ENCODE measurements at places on chromosomes 4 and X.
A peak's percentile ranks its signal among the peaks of the same experiment; 100 is the strongest.

DNA sequence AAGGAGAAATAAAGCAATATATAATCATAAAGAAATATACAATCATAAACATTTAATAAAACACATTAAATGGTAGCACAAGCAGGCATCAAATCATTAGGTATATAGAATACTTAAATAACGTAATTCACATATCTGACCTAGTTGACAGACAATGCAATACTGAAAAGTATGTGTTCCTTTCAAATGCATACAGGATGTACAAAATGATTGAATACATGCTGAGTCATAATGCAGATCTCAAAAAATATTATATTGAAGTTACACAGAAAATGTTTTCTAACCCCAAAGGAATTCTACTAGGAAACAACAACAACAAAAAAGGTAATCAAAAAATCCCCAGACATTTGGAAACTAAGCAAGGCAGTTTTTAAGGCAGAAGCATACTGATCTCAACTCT is 1072.0 kb upstream of the INTU start:
- DNase-seq = no peak

DNA sequence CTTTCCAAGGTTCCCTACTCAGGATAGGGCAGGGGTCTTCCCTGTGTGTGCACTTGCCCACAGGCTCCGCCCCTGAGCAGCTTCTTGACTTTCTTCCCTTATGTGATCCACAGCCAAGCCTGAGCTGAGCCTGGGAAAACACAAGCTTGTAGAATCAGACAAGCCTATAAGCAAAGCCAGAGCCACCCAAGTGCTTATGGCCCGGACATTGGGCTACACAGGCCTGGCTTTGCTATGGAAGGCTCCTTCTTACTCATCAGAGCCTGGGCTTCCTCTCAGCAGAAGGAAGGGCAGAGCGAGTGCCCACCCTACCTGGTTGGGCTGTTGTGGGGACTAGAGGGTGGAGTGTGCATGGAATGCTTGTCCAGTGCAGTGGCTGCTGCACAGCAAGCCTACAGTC is 1.3 kb upstream of the TNIP2 start:
- no peak for DNase-seq

- DNase-seq = no peak
Measured at GRCh38 chrX:100447655-100448397, 37.8 kb upstream of the PCDH19 start.

DNA sequence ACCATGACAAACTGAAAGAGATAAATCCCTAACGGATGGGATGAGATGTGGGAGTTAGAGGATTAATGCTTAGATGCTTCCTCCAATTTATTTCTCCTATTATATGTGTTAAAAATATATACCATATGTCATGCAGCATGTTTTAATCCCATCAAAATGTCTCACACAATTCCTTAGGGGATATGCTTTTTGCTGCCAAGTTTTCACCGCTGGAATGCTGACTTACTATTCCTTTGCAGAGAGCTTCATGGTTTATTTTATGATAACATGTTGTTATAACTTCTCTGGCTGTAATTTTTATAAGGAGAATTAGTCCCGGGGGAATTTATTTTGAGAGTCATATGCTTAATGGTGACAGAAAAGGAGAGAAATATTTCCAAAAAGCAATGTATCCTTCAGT is 670.3 kb downstream of the IL1RAPL1 start:
- DNase-seq = no peak

DNA sequence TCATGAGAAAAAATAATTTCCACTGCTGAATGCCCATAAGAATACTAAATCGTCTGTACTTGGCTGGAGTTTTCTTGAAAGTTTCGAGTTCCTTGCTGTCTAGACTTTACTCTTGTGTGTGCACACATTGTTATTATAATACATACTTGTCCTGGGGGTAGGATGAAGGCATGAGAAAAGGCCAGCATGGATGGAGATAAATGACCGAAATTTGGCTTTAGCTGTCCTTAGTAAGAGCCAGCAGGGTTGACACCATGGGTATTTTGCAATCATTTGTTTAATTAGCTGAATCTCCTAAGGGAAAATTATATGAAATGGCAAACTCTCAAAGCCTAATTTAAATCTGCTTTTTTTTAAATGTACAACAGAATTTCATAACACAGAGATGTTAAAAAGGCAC is 641.6 kb downstream of the ADGRL3 start:
- DNase-seq = no peak

DNA sequence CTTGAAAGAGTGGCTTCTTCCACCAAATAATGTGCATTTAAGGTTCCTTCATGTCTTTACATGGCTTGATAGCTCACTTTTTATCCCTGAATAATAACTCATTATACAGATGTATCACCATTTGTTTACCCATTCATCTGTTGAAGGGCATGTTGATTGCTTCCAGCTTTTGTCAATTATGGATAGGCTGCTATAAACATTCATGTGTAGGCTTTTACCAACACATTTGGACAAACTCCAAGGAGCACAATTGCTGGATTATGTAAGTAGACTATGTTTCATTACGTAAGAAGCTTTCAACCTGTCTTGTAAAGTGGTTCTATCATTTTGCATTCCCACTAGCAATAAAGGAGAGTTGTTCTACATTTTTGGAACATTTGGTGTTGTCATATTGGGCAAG is 2637.0 kb downstream of the PCDH7 start:
- no peak for DNase-seq

- no peak for DNase-seq
Measured at GRCh38 chrX:153406903-153407302, 4.4 kb upstream of the ZFP92 start.

DNA sequence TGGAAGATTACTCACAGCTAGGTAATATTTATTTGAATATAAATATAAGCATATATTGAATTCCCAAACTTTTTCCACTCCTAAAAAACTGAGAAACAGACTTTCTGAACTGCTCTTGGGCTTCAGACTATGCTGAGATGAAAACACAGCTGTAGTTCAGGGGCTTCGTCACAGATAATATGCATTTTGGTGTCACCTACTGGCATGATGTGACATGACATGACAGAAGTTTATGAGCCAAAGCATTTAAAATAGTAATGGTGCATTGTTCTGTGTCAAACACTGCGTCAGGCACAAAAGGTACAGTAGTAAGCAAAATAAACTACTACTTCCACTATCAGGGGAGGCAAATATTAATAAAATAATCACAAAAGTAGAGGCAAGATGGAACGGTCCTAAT is 171.3 kb downstream of the BTC start:
- DNase-seq = no peak

GRCh38 chr4:88524171-88524570 is 595 bp upstream of the PYURF start:
- no peak for DNase-seq

DNA sequence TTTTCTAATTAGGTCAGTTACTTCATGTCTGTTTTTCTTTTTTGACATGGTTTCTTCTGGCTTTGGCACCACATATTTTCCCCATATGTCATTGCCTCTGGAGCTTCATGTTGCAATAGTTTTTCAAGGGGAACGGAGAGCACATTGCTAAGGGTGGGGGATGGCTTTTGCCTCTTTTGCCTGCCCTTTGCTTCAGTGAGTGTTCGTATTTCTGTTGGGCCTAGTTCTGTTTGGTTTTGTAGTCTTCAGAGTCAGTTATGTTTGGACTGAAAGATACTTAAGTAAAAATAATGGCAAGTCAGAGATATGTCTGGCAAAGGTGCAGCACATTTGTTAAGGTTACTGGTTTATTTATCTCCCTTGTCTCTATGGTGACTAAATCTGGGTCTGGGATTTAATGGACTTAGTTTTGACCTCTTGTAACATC is 29.1 kb downstream of the FHL1 start:
- no peak for DNase-seq

- DNase-seq = no peak
Measured at GRCh38 chr4:118941149-118941548, 52.5 kb downstream of the SYNPO2 start.

GRCh38 chr4:55032179-55032578 is 93.2 kb downstream of the KDR start:
- DNase-seq = no peak

GRCh38 chrX:129646566-129647417 is 8.0 kb downstream of the APLN start:
- DNase-seq = no peak

- no peak for DNase-seq
Measured at GRCh38 chrX:139776599-139776998, 68.6 kb upstream of the MCF2 start.

- no peak for DNase-seq
Measured at GRCh38 chr4:74618659-74619058, 173.7 kb downstream of the AREG start.

- DNase-seq = no peak
Measured at GRCh38 chr4:73068491-73069337, 802 bp downstream of the COX18 start.

- no peak for DNase-seq
Measured at GRCh38 chr4:112225157-112225556, 6.4 kb upstream of the AP1AR start.

DNA sequence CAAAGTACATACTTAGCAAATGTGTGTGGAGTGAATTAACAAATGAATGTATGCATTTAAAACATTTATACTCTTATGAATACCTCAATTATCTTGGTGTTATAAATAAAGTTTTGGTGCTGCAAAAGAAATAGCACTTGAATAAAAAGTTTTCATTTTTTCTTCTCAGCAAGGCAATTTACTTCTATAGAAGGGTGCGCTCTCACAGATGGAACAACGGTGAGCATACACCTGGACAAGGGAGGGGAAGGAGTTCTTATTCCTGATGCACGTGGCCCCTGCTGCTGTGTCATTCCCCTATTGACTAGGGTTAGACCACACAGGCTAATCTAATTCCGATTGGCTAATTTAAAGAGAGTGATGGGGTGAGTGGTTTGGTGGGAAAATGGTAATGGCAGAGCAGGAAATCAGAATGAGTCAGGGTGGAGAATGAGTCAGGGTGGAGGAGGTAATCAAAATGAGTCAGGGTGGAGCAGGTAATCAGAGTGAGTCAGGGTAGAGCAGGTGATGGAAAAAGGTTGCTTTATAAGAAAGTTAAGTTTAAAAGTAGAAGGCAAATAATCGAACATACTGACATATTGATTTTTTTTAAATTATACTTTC is 28.2 kb upstream of the PGK1 start:
- no peak for DNase-seq

GRCh38 chrX:129478516-129478915 is 44.8 kb downstream of the SMARCA1 start:
- no peak for DNase-seq

DNA sequence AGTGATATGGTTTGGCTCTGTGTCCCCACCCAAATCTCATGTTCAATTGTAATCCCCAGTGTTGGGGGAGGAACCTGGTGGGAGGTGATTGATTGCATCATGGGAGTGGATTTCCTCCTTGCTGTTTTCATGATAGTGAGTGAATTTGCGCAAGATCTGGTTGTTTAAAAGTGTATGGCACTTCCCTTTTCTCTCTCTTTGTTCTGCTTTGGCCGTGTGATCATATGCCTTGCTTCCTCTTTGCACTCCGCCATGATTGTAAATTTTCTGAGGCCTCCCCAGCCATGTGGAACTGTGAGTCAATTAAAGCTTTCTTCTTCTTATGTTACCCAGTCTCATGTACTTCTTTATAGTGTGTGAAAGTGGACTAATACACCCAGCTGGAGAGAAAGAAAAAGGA is 113.0 kb upstream of the AADAT start:
- no peak for DNase-seq

GRCh38 chrX:114611018-114611619 is 27.2 kb downstream of the HTR2C start:
- no peak for DNase-seq

- no peak for DNase-seq
Measured at GRCh38 chr4:60134099-60134498, 1066.0 kb upstream of the ADGRL3 start.

DNA sequence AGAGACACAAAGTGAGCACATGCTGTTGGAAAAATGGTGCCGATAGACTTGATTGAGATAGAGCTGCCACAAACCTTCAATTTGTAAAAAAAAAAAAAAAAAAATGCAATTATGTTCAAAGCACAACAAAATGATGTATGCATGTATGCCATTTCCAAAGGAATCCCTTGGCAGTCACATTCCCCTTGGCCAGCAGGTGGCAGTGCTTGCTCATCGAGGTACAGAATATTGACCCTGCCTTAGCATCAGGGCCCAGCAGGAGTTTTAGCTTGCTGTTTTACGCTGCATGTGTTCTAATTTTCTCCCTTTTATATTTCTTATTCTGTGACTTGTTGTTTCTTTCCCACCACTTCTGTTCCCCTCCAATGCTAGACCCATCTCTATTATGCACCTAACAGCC is 34.5 kb upstream of the CYBB start:
- peak; percentile 55 for DNase-seq

DNA sequence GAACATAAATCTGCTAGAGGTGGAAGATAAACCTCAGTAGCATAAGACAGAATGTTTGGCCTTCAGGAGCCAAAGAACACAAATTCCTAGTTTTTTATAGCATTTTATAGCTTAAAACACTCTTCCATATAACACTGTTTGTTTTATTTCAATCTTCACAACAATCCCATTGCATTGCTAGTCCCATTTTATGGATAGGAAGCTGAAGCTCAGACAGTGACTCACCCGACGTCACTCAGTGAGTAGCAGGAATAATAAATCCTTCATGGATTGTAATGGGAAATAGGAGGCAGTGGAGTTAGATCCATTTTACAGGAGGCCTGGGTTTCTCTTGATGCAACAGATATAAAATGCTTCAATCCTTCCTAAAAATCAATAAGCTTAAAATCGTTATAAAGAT is 217.5 kb downstream of the RAB28 start:
- no peak for DNase-seq

- DNase-seq = no peak
Measured at GRCh38 chrX:133399411-133399810, 15.9 kb downstream of the GPC4 start.

- no peak for DNase-seq
Measured at GRCh38 chrX:13469963-13470684, 99.3 kb upstream of the EGFL6 start.

GRCh38 chr4:4888695-4889094 is 29.2 kb downstream of the MSX1 start:
- no peak for DNase-seq

- DNase-seq = no peak
Measured at GRCh38 chr4:185280608-185281007, 71.2 kb downstream of the SNX25 start.

DNA sequence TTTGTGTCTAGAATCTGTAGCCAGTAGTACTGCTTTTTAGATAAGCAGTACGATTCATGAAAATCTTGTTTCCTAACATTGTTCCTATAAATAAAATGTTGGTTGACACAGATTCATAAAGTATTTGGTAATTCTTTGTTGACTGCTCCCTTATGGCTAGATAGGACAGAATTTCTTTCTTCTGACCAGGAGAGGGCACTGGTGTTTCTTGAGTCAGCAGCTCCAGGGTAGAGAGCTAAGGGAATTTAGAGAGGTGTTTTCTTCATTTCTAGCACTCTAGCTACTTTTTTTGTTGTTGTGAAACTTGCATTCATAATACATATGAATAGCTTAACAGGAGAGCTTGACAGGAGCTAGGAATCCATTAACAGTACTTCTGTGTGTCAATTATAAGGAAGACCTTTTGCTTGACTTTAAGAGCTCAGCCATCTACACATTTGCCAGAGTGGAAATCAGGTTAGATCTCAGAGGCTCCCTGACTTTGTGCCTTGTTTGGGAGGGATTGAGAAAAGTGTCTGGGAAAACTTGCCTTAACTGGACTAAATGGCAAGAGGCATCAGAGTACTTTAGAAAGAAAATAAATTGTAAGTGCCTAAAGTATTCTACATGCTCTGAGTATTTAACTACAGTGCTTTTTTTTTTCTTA is 756.1 kb downstream of the SH3BGRL start:
- DNase-seq = no peak

- DNase-seq = no peak
Measured at GRCh38 chrX:53268173-53268572, 13.2 kb downstream of the IQSEC2 start.

- no peak for DNase-seq
Measured at GRCh38 chrX:120468071-120468470, 1.0 kb downstream of the LAMP2 start.

GRCh38 chrX:11409957-11410356 is 116.7 kb downstream of the AMELX start:
- no peak for DNase-seq
